ENCODE measurements at places on chromosomes 16 and 17. TPM values are rescaled to one million over a fixed set of nuclear protein-coding genes. Genes with fewer than 3 reads are reported as not detected.

- no peaks in the 10 kb centered on the region for H3K27me3 ChIP-seq
- no peak overlapping the region for H3K4me3 ChIP-seq
- no peaks in the 10 kb centered on the region for H3K36me3 ChIP-seq
- DNase-seq: no peak
Measured at GRCh38 chr16:72428681-72429376, 256.9 kb upstream of the PMFBP1 start.

GRCh38 chr16:88017587-88018101, 66.4 kb downstream of the BANP start:
- H3K27me3 ChIP-seq: no peaks in the 10 kb centered on the region
- peaks cover 4% of the 10 kb centered on the region for H3K36me3 ChIP-seq
- no peak overlapping the region for H3K4me3 ChIP-seq
- H3K27ac ChIP-seq: no peak overlapping the region

GRCh38 chr17:43543771-43544575, 2.2 kb downstream of the ETV4 start:
- H3K36me3 ChIP-seq: no peaks in the 10 kb centered on the region
- H3K27me3 ChIP-seq: peaks cover 53% of the 10 kb centered on the region
- peak overlapping the region; percentile 89 for H3K4me3 ChIP-seq
- H3K27ac ChIP-seq: no peak overlapping the region

GRCh38 chr16:47731252-47731651, 270.1 kb downstream of the PHKB start:
- no peaks in the 10 kb centered on the region for H3K36me3 ChIP-seq
- no peak overlapping the region for H3K27ac ChIP-seq
- peaks cover under 1% of the 10 kb centered on the region for H3K27me3 ChIP-seq
- no peak overlapping the region for H3K4me3 ChIP-seq
- DNase-seq: peak; percentile 44

DNA sequence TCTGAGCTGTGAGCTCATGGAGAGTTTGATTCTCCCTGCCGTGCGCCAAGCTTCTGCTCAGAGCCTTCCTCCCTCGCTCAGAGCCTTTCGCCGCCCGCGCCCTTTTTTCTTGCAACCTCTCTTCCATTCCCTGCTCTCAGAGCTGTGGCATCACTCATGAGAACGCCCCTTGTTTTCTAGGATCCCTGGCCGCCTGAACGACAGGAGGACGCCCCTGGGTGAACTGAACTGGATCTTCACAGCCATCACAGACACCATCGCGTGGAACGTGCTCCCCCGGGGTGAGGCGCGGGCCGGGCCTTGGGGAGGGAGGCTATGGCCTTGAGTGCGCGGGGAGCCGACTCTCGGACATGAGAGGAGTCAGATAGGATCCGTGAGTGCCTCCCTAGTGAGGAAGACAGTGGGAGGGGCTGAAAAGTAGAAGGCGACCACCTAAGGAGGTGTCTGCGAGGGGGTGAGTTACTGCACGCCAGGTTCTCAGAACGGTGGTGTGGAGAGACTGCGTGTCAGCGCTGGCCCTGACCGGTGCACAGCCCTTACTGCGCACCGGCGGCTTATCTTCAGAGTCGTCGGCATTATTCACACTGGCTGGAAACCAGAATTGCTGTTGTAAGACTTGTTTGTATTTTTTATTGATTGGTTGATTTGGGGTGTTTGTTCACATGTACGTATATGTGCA, 169.5 kb upstream of the CHMP6 start:
- peaks cover 58% of the 10 kb centered on the region for H3K36me3 ChIP-seq
- no peaks in the 10 kb centered on the region for H3K27me3 ChIP-seq
- H3K4me3 ChIP-seq: no peak overlapping the region
- DNase-seq: no peak
- H3K27ac ChIP-seq: no peak overlapping the region
- H3K4me1 ChIP-seq: peaks cover 58% of the 10 kb centered on the region

DNA sequence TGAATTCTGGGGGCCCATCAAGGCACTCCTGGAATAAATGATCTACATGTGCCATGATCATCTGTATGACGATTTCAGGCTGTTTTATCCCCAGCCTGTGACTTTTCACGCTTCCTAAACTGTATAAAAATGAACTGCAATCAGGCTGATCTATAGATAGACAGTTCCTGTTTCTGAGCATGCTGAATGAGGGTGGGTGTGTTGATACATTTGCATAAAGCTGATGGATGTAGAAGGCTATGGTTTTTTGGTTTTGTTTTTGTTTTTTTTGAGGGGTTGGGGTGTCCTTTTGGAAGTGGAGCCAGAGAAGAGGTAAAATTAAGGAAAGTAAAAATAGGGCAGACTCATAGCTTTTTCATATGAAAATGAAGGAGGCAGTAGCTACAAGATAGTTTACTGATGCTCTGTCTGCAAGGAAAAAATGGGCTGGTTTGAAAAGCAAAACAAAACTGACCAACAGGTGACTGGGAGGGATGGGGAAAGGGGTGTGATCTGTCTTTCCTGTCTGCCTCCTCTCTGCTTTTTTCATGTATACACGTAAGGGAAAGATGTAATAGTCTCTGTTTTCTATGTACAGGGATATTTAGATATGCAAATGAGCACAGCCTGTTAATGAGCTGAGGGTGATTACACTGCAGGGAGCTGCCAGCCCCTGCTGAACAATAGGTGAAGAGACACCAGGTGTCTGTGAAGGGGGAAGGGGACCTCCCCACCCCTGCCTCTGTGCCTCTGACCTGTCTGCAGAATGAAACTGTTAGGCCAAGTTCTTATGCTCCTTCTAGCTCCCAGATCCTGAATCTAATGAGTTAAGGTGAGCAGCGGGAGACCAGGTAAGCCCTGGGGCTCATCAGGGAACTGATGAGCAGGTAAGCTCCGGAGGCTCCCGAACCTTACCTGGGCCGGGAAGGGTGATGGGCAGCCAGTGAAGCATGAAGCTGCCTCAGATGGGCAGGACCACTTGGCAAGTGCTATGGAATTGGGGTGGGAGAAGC, 46.6 kb upstream of the LYRM9 start:
- H3K27me3 ChIP-seq: peaks cover 2% of the 10 kb centered on the region
- no peak overlapping the region for H3K4me3 ChIP-seq
- no peaks in the 10 kb centered on the region for H3K36me3 ChIP-seq
- peaks cover 2% of the 10 kb centered on the region for H3K4me1 ChIP-seq
- no peak overlapping the region for H3K27ac ChIP-seq

DNA sequence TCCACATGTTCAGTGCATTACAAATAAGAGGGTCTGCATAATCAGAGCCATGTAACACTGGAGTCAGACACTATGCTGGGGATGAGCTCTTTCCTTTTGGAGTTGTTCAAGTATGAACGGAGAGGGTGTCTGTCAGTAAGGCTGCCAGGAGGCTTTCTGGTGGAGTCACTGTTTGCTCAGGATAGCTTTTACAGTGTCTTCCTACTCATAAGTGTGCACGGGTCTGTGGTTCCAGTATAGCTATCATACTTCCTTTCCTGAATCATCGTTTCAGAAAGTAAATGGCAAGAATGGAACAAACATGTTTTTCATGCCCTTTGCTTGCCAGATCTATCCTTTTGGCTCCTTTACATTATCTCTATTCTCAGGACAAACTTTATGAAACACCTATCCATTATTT, 152.7 kb upstream of the CDH11 start:
- no peak overlapping the region for H3K4me3 ChIP-seq
- no peaks in the 10 kb centered on the region for H3K27me3 ChIP-seq
- no peaks in the 10 kb centered on the region for H3K4me1 ChIP-seq
- no peak for DNase-seq
- no peaks in the 10 kb centered on the region for H3K36me3 ChIP-seq
- H3K27ac ChIP-seq: no peak overlapping the region

DNA sequence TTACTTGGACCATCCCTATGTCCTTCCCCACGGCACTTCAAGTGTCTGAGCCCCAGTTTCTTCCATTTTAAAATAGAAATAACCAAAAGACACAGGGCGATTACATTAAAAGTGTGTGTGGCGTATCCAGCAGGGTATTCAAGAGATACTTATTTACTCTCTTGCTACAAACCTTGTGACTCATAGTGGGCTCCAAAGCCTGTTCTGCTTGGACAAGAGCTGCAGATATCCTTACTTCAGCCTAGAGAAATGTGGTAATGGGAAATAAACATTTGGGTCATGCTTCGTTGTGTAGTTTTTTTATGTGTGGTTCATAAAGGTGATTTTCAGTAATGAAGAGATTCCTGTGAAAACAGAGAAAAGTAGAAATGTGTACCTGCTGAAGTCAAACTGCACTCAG, 288.9 kb upstream of the CDH11 start:
- H3K27ac ChIP-seq: no peak overlapping the region
- no peaks in the 10 kb centered on the region for H3K36me3 ChIP-seq
- H3K4me1 ChIP-seq: no peaks in the 10 kb centered on the region
- H3K27me3 ChIP-seq: no peaks in the 10 kb centered on the region
- DNase-seq: no peak

DNA sequence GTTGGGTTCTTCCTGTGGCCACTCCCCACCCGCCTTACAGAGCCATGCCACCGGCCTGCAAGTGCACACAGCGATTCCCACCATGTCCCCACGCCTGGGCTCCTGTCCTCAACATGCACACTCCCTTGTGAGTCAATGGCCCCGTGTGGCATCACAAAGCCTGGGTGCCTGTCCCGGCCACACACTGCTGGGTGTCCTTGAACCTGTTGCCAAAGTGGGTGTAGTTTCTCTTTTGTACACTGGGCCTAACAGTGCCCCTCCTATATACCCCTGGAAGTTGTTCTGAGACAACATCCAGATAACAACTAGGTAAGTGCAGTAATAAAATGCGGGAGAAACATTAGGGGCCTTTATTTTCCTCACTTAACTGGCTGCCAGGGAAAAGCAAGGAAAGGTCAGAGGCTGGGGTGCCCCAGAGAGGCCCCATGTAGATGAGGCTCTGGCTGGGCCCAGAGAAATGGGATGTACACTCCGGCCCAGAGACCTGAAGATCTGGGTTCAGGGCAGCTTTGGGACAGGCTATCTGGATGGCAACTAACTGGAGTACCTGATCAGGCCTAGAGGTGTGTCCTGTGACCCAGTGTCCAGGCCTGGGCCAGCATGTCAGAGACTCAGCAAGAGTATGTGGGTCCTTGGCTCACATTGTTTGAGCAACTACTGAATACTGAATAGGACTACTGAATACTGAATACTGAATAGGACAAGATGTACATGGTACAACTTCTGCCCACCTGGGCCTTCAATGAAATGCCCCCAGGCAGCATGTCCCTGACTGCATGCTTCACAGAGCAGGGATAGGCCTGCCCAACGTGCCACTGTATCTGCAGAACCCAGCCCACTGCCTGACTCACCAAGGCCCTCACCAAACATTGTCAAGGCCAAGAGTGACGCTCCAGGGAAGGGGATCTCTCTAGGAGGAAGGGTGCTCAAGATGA, 8.3 kb downstream of the ABCC3 start:
- no peaks in the 10 kb centered on the region for H3K36me3 ChIP-seq
- H3K4me1 ChIP-seq: no peaks in the 10 kb centered on the region
- no peak for DNase-seq
- peaks cover 17% of the 10 kb centered on the region for H3K27me3 ChIP-seq

- no peak overlapping the region for H3K4me3 ChIP-seq
- H3K27me3 ChIP-seq: no peaks in the 10 kb centered on the region
- no peaks in the 10 kb centered on the region for H3K36me3 ChIP-seq
- no peak for DNase-seq
- H3K27ac ChIP-seq: no peak overlapping the region
Measured at GRCh38 chr16:60206516-60206915, 1472.4 kb upstream of the GOT2 start.

DNA sequence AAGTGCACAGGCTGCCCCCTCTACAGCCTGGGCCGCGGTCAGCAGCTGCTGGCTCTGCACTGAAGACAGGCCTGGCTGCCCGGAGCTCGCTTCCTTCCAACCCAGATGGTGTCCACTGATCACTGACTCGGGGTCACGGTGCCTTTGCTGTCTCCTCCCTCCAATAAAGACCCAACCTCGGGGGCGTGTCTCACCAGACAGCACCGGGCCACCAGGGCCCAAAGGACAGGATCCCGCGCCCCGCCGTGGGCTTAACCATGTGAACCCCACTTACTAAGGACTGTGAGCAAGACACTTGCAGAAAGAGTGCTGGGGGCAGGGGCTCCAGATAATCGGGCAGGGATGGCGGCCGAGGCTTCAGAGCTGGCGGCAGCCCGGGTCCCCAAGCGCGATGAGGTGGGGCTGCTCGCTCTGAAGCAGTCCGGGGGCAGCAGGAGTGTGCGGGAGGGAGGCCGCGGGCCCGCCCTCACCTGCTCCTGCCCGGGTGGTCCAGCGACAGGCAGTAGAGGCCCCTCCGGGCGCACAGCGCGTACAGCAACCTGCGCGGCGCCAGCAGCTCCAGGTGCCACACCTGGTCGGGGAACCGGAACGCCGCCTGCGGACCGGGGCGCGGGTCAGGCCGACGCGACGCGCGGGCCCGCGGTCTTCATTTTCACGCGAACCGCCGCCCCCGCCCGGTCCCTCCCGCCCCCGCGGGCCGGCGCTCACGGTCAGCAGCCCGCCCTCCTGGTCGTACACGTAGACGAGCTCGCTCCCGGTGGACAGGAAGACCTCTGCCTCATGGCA, 502 bp downstream of the FAAP100 start:
- peak overlapping the region; percentile 83 for H3K27ac ChIP-seq
- H3K4me1 ChIP-seq: peaks cover 24% of the 10 kb centered on the region
- peak overlapping the region; percentile 91 for H3K4me3 ChIP-seq
- H3K27me3 ChIP-seq: no peaks in the 10 kb centered on the region
- DNase-seq: peak; percentile 77
- peaks cover 23% of the 10 kb centered on the region for H3K36me3 ChIP-seq

- DNase-seq: no peak
- no peaks in the 10 kb centered on the region for H3K36me3 ChIP-seq
- H3K27me3 ChIP-seq: no peaks in the 10 kb centered on the region
- H3K27ac ChIP-seq: no peak overlapping the region
- H3K4me3 ChIP-seq: no peak overlapping the region
- H3K4me1 ChIP-seq: no peaks in the 10 kb centered on the region
Measured at GRCh38 chr16:83205896-83206295, 579.1 kb downstream of the CDH13 start.

DNA sequence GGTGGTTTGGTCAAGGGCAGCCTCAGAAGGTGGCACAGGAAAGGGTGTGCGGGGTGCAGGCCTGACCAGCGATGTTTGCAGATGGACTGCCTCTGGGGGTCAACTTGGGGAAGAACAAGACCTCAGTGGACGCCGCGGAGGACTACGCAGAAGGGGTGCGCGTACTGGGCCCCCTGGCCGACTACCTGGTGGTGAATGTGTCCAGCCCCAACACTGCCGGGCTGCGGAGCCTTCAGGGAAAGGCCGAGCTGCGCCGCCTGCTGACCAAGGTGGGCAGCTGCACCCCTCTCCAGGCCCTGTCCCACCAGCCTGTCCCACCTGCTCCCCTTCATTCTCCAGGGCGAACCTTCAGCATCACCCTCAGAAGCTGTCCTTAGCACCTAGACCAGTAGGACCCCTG, 12.5 kb downstream of the DHODH start:
- H3K4me1 ChIP-seq: no peaks in the 10 kb centered on the region
- no peak overlapping the region for H3K4me3 ChIP-seq
- no peaks in the 10 kb centered on the region for H3K27me3 ChIP-seq
- no peak overlapping the region for H3K27ac ChIP-seq

Gene ALOXE3
- not detected for total RNA-seq

Gene SRL
- total RNA-seq: not detected

Gene CCL8
- total RNA-seq: not detected

Gene CCL16
- not detected for total RNA-seq

Gene NPW
- total RNA-seq: 7.0 TPM

Gene ZC3H7A
- 58.3 TPM for total RNA-seq

Gene CEP295NL
- 0.56 TPM for total RNA-seq

Data from activated CD4-positive, alpha-beta T cell treated with anti-CD3 and anti-CD28 coated beads, Interleukin-2, amount 10 ng/mL, durations not matched to agents 24 days and 14 days (primary cell).